ENCODE measurements at places on chromosomes 11 and 22.

GRCh38 chr11:58907780-58908179 lies 31.5 kb upstream of the GLYATL1 start:
- no peak for DNase-seq

- no peak for DNase-seq
Measured at GRCh38 chr11:2076441-2076840, 62.7 kb downstream of the IGF2 start.

DNA sequence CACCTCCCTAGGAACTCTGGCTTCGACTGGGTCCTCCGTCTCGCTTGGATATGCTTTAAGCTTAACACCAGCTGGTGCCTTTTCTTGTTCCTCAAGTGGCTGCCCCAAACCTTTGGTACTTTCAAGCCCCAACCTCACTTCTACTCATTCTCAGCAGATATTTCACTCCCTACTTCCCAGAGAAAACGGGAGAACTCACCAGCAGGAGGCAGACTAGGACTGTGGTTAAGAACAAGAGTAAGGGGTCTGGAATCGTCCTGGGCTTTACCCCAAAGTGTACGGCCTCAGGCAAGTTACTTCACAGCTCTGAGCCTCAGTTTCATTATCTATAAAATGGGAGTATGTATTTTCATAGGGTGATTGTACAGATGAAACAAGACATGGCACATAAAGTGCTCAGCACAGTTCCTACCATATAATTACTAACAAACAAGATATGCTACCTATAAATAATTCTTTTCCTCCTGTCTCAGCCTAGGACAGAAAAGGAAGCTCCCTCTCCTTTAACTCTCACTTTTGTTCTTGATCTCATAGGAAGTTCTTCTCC lies 37.8 kb downstream of the PAMR1 start:
- DNase-seq, result no peak

DNA sequence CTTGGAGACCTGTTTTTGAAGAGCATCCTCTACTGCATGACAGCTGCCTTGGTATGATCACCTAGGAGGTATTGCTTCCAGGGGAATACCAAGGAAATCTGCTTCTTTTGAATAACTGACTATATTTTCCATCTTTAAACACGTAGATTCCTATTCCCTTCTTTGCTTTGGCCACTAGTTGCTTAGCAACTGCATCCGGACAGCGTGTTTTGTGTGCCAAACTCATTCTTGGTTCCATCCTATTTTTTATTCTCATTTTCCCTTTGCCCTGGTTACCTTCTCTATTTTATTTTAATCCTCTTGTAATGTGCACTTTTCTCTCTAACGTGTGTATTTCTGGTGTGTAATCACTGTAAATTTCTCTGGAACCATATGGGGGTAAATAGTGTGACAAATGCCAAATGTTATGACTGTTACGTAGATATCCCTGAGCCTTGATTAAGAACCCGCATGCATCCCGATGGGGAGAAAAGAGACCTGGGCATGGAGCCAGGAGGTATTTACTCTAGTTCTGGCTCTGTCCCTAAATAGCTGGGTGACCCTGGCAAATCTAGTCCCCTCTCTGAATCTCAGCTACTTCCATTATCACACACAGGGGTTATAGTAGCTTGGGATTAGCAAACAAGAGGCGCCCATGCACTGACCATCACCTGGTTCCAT lies 241.7 kb downstream of the MIAT start:
- DNase-seq, result no peak

- DNase-seq, result no peak
Measured at GRCh38 chr11:110710628-110711381, 1.4 kb downstream of the ARHGAP20 start.

DNA sequence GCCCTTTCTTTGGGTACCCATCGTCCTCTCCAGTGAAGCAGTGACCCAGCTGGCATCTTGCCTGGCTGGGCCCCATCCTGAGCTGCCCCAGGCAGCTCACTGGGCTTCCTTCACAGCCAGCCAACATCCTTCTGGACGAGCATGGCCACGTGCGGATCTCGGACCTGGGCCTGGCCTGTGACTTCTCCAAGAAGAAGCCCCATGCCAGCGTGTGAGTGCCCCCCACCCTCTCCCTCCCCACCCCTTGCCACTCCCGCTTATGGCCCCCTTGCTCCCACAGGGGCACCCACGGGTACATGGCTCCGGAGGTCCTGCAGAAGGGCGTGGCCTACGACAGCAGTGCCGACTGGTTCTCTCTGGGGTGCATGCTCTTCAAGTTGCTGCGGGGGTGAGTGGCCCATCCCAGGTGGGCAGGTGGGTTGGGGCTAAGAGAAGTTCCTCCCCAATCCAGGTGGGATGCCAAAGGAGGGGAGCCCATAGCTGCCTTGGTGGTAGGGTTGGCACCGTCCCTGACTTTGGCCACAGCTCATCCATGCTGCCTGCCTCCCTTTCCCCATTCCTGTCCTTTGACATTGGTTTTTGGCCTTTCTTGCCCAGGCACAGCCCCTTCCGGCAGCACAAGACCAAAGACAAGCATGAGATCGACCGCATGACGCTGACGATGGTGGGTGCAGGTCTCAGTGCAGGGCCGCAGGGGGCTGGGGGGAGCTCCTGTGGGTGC lies 6.8 kb upstream of the ANKRD13D start:
- DNase-seq, result no peak

GRCh38 chr11:94563176-94563847 lies 3.9 kb upstream of the PIWIL4 start:
- DNase-seq, result no peak

- DNase-seq, result no peak
Measured at GRCh38 chr11:46461461-46461927, 69.9 kb upstream of the CHRM4 start.

DNA sequence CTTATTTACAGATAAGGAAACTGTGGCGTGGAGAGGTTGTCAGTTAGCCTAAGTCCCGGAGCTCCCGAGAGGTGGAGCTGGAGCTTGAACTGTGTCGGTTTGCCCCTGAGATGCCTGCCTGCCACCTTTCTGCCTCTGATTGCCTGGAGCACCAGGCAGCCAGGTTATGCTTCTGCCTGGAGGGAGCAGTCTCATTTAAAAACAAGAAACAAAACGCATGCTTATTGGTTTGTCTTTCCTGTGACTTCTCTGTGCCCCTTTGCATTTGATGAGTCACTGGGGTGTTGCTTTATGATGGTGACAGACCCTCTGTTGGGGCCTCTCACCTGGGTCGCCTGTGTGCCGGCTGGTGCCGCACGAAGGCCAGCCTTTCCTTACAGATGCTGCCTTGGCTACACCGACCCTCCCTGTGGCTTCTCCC lies 12.2 kb downstream of the AP2A2 start:
- no peak for DNase-seq

DNA sequence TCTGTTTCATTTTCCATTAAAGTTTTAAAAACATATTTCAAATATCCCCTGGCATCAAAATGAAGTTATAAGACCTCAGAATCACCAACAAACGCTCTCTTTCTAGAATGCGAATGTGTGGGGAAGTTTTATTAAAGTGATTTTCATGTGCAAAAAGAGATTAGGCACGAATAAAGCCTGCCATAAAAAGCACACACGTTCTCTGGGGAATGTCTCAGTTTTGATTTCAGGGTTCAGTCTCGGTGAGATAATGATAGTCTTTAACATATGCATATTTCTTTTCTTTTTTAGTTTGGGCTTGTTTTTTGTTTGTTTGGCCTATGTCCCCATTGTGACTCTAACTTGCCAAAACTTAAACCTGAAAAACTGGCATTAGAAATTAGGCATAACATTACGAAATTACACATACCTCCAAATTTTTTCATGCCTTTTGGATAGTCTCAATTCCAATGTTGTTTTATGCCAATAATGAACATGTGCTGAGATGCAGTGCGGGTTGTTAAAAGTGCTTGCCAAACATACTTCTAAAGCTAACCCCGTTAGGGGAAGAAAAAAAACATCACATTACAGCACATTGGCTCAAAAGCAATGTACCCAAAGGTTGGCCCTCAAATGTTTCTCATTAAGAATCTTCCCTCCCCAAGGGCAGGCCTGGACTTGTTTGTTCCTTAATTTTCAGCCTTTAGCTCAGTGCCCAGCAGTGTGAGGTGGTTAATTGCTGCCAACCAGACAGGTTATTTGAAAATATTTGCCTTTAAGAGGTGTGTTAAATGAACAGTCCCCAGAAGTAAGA lies 33.2 kb upstream of the FBLN1 start:
- no peak for DNase-seq

- DNase-seq, result no peak
Measured at GRCh38 chr11:2272946-2273280, 2.5 kb upstream of the ASCL2 start.

GRCh38 chr11:119085437-119085847 lies 761 bp downstream of the HMBS start:
- DNase-seq, result no peak

- DNase-seq, result no peak
Measured at GRCh38 chr11:58165504-58166106, 23.3 kb upstream of the OR9Q2 start.

DNA sequence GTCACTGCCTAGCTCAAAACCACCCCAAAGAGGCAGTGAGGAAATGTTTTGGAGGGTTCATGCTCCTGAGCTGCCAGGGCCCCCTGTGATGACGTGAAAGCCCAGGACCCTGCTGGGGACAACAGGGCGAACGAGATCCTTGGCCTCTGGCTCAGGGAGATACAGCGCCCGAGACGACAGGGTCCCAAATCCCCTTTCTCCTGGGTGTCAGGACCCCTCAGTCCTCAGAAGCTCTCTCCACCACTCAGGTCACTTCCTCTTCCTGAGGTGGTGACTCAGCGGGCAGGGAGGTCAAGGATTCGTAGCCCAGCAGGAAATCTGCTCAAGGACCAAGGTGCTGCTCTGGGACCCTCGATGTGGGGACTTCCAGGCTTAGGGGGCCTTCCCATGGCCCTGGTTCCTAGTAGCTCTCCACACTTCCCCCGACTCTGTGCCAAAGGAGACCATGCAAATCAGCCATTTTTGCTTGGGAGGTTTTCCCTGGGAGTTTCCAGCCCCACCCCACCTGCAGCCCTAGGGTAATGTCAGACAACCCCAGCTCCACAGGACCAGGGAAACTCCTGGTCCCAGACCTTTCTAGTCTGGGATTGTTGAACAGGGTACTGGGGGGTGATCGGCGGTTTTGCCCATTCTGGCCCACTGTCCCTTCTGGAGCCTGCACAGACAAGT lies 12.8 kb downstream of the BCL9L start:
- no peak for DNase-seq

GRCh38 chr11:95821640-95822039 lies 31.3 kb downstream of the CEP57 start:
- DNase-seq, result no peak

DNA sequence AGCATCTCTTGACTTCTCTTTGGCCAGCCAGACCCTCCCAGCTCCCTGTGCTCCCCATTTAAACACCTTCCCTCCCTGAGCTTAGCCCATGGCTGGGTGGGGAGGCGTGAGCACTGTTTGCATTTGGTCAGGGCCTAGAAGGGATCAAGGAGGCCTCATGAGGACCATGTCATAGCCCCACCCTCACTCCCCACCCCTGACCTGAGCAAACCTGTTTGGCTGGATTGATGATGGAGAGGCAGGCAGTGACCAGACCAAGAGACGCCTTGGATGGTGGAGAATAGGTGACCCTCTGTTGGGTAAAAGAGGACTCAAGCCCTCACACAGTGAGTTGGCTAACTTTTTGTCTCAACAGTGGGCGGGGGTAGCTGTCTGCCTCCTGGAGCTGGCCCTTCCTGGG lies 49.9 kb downstream of the ST3GAL4 start:
- no peak for DNase-seq

- no peak for DNase-seq
Measured at GRCh38 chr11:124339396-124340141, 19.6 kb upstream of the OR8D2 start.

GRCh38 chr11:57406337-57406904 lies 16.0 kb upstream of the PRG2 start:
- no peak for DNase-seq

GRCh38 chr22:26888887-26889286 lies 231.5 kb downstream of the MIAT start:
- no peak for DNase-seq

- DNase-seq, result peak; percentile 45
Measured at GRCh38 chr22:20430720-20431510, 6.7 kb downstream of the SCARF2 start.

- peak; percentile 99 for DNase-seq
Measured at GRCh38 chr11:64305075-64305690, at the start of gene ESRRA. Gene ESRRA, plus strand, starts transcription at chr11:64305524. Its CDS starts 1,656 bp downstream, at chr11:64307180.

DNA sequence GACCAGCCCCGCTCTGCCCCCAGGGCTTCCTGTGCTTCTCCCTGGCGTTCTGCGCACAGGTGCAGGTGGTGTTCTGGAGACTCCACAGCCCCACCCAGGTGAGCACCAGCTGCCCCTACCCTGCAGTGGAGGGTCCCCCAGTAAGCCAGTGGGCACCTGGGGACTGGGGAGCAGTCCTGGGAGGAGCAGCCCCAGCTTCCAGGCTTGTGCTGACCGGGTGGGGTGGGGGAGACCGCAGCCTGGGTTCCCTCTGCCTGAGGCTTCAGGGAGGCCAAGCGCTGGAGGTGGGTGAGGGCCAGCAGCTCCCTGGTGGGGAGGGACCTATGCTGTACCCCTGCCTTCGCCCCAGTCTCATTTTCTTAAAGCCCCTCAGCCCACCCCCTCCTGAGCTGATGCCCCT lies 6.9 kb downstream of the TSPAN32 start:
- no peak for DNase-seq

GRCh38 chr11:2539371-2540222 lies 94.8 kb downstream of the KCNQ1 start:
- no peak for DNase-seq

DNA sequence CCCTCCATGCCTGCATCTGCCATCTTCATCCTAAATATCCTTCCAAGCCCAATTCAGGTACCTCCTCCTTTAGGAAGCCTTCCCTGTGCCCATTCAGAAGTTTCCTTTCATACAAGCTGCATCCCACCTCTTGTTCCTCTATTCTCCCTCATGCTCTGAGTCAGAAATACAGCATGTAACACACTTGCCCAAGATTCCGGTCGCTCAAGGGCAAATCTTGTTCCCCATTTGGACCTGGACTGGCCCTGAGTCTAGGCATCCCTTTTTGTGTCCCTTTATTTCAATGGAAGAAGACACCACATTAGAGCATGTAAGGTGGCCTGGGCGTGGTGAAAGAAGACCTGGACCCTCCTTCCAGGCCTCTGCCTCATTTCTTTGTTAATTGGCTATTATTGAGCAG lies 38.5 kb downstream of the RTL6 start:
- no peak for DNase-seq

DNA sequence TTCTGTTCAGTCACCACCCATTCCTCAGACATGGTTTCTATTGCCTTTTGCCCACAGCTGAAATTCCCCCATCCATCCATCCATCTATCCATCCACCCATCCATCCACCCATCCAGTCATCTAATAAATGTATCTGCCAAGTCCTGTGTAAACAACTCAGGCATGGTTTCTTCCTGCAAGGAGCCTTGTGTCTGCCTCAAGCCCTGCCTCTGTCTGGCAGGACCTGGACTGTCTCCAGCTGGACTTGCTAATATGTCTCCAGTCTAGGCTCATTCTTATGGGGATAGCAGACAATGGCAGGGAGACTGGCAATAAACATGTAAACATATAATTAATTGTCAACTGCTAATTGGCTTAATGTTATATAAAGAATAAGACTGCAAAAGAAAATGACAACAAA lies 64.7 kb upstream of the AMPD3 start:
- DNase-seq, result no peak

DNA sequence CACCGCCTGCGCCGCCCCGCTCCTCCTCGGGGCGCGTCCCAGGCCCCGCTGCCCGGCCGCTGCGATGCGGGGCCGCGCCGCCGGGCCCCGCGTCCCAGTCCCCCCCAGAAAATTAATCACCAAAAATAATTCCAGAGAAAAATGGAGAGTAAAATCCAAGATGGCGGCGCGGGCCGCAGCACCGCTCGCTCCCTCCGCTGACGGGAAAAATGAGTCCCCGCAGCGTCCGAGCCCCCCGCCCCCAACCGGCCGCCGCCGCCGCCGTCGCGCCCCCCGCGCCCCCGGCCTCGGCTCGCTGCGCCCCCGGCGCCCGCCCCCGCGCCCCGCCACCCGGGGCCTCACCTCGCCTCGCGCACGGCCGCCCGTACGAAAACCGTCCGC lies at the start of gene KMT5B:
TSS of gene KMT5B (minus strand) at position 162 of the 381 bp plus-strand sequence. CDS start 23,220 bp downstream, outside the sequence.
- peak; percentile 61 for DNase-seq

All from CD4-positive, CD25-positive, alpha-beta regulatory T cell (primary cell).